Activated gamma-delta T cell treated with anti-CD3 and anti-CD28 coated beads, Interleukin-2, amount 50 U/mL, for 16 hours (primary cell): ENCODE measurements at places on chromosomes 4 and X.
A peak's percentile ranks its signal among the peaks of the same experiment; 100 is the strongest.

- no peak for DNase-seq
Measured at GRCh38 chr4:81137446-81137845, 77.6 kb downstream of the PRKG2 start.

DNA sequence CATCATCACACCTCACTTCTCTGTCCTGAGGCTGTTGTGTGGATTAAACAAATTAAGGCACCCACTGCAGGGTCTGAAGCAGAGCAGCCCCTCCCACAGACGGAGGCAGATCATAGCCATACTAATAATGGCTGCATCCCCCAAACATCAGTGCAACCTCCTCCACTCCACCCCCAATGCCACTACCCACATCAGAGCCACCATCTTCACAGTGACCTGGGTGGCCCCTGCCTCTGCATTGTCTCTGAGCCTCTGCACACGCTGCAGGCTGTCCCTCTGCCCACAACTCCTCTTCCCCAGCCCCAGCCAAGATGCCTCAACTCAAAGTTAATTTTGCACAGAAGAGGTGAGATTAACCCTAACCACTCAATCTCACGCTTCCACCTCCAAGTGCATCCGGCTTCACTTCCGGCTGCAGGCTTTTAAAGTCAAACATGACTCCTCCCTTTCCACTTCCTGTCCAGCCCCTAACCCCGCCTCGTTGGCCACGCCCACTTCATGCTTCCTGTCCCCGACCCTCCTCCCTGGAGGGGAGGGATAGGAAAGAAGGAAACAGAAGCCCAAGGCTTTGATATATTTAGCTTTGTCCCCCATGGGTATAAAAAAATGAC, 22.7 kb downstream of the JAKMIP1 start:
- DNase-seq = peak; percentile 55

DNA sequence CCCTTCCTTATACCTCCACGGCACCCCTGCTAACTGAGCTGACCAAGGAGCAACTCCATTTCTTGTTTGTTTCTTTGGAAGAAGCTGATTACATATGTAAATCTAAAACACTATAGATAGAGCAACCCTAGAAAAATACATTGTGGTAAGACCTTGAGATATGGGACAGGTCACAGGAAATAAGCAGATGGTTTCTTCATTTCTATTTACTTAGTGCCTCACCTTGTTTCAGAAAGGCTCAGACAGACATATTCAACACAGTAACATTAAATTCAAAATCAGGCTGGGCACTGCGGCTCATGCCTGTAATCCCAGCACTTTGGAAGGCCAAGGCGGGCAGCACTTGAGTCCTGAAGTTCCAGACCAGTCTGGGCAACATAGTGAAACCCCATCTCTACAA, 47.3 kb downstream of the IRF2 start:
- DNase-seq = no peak

- DNase-seq = no peak
Measured at GRCh38 chr4:85606505-85606904, 131.6 kb downstream of the ARHGAP24 start.

GRCh38 chr4:98300706-98301105, 39.5 kb downstream of the RAP1GDS1 start:
- DNase-seq = no peak

- no peak for DNase-seq
Measured at GRCh38 chr4:56296526-56296925, 90.8 kb downstream of the AASDH start.

GRCh38 chr4:121139533-121140222, 24.4 kb downstream of the TNIP3 start:
- DNase-seq = no peak

DNA sequence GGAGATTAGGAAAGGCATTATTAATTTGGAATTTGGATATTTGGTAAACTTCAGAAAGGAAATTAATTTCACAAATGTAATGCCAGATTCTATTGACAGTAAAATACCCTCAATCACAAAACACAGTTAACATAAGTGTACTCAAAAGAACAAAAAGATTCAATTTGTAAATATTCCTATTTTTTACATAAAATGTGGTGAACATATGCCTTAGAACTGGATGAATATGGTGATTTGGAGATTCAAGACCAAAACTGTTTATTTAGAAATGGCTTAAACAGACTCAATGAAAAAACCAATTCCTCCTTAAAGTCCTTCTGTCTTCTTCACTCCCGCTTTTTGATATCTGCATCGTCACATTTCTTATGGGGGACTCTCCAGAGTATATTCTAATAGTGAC, 417.6 kb upstream of the TENM3 start:
- DNase-seq = no peak

DNA sequence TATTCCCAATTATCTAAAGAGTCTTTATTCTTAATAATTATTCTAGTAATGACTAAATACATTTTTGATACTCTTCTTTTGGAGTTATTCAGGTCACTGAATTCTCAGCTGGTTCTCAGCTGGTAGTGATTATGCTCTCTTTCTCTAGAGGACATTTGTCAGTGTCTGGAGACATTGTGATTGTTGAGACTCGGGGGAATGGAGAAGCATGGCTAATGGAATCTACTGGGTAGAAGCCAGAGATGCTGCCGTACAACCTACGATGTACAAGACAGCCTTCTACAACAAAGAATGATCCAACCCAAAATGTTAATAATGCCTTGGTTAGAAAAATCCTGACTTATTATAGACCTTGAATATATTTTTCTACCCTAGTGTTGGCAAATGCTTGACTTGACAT, 149.2 kb upstream of the ANKRD50 start:
- no peak for DNase-seq

- no peak for DNase-seq
Measured at GRCh38 chr4:106312997-106313522, 2.9 kb downstream of the TBCK start.

GRCh38 chr4:28010577-28011240, 1150.1 kb downstream of the STIM2 start:
- DNase-seq = no peak

DNA sequence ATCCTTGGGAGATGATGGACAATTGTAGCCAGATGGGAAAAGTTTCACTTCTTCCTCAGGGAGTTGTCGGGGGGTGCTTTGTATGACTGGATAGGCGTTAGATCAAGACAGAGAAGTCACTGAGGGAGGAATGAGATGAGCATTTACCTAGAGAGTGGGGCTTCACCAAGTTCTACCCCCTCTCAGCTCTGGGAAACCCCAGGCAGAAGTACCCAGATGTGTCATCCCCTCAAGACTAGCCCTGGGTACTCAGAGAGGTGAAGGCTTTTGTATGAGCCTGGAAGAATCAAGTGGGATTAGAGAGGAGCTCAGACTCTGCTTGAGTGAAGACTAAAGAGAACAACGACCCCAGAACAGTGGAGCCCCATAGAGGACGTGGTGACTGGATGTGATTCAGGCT, 1.9 kb downstream of the MAGEB1 start:
- no peak for DNase-seq

- DNase-seq = no peak
Measured at GRCh38 chr4:139247241-139247640, 32.8 kb downstream of the MGARP start.

DNA sequence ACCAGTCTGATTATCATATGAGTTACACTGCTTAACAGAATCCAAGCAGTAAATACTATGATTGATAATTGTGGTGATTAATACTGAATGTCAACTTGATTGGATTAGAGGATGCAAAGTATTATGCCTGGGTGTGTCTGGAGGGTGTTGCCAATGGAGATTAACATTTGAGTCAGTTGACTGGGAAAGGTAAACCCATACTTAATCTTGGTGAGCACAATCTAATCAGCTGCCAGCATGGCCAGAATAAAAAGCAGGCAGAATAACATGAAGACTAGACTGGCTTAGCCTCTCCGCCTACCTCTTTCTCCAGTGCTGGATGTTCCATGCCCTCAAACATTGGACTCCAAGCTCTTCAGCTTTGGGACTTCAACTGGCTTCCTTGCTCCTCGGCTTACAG, 961.3 kb downstream of the ADGRL3 start:
- DNase-seq = no peak

DNA sequence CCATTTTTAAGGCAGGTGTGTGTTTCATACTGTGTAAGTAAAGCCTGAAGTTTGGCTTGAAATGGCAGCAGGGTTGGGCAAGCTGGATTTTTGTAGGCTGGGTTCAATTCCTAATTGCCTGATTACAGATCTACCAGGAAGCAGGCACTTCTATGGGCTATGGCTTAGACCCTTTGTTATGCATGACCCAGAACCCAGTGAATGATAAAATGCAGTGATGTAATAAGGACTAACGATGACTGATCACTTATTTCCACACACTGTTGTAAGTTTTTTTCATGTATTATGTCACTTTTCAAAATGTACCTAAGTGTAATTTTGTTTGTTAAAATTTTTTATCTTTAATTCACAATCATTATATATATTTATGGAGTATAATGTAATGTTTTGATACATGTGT, 8.6 kb downstream of the LANCL3 start:
- DNase-seq = no peak

GRCh38 chr4:38768968-38769394, 13.8 kb downstream of the TLR10 start:
- no peak for DNase-seq

DNA sequence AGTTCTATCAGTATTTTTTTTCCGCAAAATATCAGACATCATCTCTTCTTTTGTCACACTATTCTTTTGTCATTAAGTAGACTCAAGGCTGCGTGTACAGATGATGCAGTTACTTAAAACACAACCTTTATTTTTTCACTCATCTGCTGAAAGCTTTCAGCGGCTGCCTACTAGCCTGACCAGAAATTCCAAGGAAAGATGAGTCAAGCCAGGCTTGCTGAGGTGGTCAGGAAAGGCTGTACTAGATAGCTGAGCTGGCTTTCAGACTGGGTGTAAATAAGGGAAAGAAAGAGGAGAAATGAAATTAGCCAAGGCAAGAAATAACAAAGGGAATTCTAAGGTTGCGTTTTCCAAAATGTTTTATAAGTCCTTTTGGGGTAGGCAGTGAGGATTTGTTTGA, 17.9 kb downstream of the STK26 start:
- DNase-seq = no peak

GRCh38 chr4:3783693-3784306, 17.6 kb downstream of the ADRA2C start:
- DNase-seq = no peak

DNA sequence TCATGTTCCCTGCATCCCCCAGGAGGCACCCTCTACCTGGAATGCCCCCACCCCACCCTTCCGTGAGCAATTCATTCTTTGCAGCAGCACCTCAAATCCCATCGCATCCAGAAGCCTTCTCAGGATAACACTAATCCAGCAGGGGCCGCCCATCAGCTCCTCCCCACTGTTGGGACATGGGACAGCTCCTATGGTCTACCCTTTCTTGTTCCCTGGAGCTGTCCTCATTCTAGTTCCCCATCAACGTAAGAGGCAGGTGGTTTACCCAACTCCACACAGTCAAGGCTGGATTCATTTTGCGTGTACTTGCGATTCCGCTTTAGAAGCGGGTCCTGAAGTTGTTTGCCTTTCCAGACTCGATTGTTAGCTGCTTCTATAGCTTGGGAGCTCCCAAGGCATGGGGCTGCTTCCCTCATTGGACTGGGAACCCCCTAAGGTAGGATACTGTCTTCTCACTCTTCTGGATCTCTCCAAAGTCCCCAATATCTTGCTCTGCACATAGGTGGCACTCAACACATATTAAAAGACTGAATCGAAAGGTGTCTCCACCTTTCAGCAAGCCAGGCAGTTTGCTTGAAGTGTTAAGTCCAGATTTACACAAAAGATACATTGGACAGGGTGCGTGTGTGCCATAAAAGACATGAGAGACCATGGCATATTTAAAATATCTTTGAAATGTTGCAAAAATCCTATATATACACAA, 942 bp upstream of the APLN start:
- DNase-seq = no peak

DNA sequence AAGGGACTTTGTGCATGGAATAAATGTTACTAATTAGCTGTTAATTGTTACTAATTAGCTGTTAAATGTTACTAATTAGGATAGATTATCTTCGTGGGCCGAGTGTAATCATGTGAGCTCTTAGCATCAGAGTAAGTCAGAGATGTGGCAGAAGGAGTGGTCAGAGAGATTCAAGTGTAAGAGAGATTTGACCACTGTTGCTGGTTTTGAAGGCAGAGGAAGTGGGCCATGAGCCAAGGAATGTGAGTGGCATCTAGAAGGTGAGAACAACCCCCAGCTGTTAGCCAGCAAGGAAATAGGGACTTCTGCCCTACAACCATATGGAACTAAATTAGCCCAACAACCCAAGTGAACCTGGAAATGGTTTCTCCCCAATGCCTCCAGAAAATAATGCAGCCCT, 28.2 kb downstream of the ODAPH start:
- no peak for DNase-seq

DNA sequence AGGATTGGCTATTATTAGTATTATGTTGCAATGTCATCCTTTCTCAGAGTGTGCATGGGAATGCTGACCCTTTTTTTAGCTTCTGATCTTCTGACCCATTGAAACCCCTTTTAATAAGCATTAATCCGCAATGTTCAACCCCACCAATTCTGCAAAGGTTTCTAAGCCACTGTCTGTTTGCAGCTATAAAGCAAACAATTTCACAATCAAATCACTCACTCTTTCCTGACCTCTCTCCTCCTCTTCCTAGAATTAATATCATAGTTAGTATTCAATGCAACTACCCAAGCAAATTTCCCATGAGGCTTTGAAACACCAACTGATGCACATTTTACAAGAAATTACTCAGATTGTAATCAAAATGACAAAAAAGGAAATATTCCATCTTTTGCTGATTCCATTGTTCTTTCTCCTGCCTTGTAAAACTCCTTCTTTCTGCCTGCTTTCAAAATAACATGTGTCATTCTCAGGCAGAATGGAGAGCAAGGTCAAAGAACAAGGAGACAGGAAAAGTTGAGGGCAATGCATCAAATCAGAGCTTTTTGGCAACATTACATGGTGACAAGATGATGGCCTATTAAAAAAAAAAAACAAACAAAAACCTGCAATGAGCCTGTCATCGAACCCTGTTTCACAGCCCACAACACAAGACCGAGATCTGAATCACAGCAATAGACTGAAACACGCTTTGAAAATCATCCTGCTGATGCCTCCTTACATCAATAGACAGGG, 253.2 kb upstream of the AR start:
- DNase-seq = no peak
